ENCODE measurements at places on chromosomes 1 and 21. TPM values are rescaled to one million over a fixed set of nuclear protein-coding genes. Genes with fewer than 3 reads are reported as not detected.

The ADGRB2 gene
- total RNA-seq: 10.0 TPM

The SAMSN1 gene
- total RNA-seq: 1.7 TPM

The DEPDC1 gene
- 0.45 TPM for total RNA-seq

The BARHL2 gene
- not detected for total RNA-seq

The PALMD gene
- 115 TPM for total RNA-seq

The UTS2 gene
- not detected for total RNA-seq

The LCE2C gene
- total RNA-seq: not detected

The LCK gene
- total RNA-seq: 0.50 TPM

The IKBKE gene
- 0.64 TPM for total RNA-seq

The SRP9 gene
- 211 TPM for total RNA-seq

The NTMT2 gene
- 5.9 TPM for total RNA-seq

The SEC16B gene
- total RNA-seq: 1.8 TPM

The ZNF697 gene
- 11.5 TPM for total RNA-seq

The LCE4A gene
- not detected for total RNA-seq

The ARMH1 gene
- 0.92 TPM for total RNA-seq

The ERVH48-1 gene
- total RNA-seq: not detected

The NEGR1 gene
- 10.6 TPM for total RNA-seq

The CCDC24 gene
- total RNA-seq: 1.0 TPM

The S100A2 gene
- total RNA-seq: 1.9 TPM

The S100A14 gene
- 5.7 TPM for total RNA-seq
